Peyer's patch (tissue), 4 donors: ENCODE measurements at places on chromosomes 11 and 22. TPM values are rescaled to one million over a fixed set of nuclear protein-coding genes. Genes with fewer than 3 reads are reported as not detected.

The CBLIF gene
- not detected for total RNA-seq

GRCh38 chr11:69216647-69217051 lies 60.9 kb downstream of the SMIM38 start:
- H3K27me3 ChIP-seq = no peaks in the 10 kb centered on the region
- DNase-seq = peak; percentile 30
- no peaks in the 10 kb centered on the region for H3K36me3 ChIP-seq
- no peak overlapping the region for H3K27ac ChIP-seq

- no peak overlapping the region for H3K4me3 ChIP-seq
- no peak overlapping the region for H3K27ac ChIP-seq
- no peaks in the 10 kb centered on the region for H3K36me3 ChIP-seq
- DNase-seq = no peak
- H3K27me3 ChIP-seq = no peaks in the 10 kb centered on the region
- no peaks in the 10 kb centered on the region for H3K4me1 ChIP-seq
Measured at GRCh38 chr22:43833286-43834240, 21.5 kb upstream of the EFCAB6 start.

The MMP1 gene
- 1.4 TPM for total RNA-seq

The BDNF gene
- 1.3 TPM for total RNA-seq

The CSF2RB gene
- 0.88 TPM for total RNA-seq

The LRRN4CL gene
- 5.4 TPM for total RNA-seq

DNA sequence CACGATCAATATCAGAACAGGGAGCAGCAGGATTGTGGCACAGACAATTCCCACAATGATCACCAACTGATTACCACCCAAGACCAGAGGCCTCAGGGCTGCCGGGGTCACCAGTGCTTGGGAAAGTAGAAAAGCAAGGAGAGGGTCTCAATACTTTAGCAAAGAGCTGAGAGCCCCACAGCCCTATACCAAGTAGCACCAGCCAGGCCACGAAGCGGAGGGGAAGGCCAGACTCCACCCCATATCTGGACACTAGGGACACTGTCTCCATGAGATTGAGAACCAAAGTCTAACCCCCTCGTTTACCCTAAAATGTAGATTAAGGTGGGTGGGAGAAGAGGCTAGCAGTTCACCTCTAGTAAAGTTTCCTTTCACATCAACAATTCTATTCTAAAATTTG lies 24.1 kb upstream of the SCN2B start:
- H3K27ac ChIP-seq = no peak overlapping the region
- no peak for DNase-seq
- no peaks in the 10 kb centered on the region for H3K27me3 ChIP-seq
- H3K36me3 ChIP-seq = no peaks in the 10 kb centered on the region
- no peak overlapping the region for H3K4me3 ChIP-seq

GRCh38 chr11:70713988-70714665 lies 315.8 kb downstream of the CTTN start:
- H3K36me3 ChIP-seq = no peaks in the 10 kb centered on the region
- no peak overlapping the region for H3K4me3 ChIP-seq
- no peak for DNase-seq
- H3K27ac ChIP-seq = no peak overlapping the region

The POTEH gene
- total RNA-seq = not detected

The TSPAN32 gene
- total RNA-seq = not detected

The MS4A18 gene
- total RNA-seq = not detected

DNA sequence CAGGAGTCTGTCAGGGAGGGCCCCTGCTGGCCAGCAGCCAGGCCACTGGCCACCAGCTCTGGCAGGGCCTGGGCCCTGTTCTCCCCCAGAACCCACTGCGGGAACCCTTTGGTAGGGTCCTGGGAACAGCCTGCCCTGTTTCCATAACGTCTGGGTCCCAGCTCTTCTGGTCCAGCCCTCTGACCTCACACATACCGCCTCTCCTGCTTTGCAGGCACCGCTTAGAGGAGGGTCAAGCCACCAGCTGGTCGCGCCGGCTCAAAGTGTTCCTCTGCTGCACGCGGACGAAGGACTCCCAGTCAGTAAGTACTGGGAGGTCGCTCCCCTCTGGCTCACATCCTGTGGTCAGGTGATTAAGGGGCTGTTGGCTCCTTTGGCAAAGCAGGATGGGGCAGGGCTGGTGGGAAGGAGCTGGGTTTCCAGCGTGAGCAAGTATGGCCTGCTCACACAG lies 26.6 kb upstream of the MYRF start:
- H3K27me3 ChIP-seq = no peaks in the 10 kb centered on the region
- DNase-seq = no peak
- H3K4me1 ChIP-seq = no peaks in the 10 kb centered on the region
- H3K4me3 ChIP-seq = no peak overlapping the region

DNA sequence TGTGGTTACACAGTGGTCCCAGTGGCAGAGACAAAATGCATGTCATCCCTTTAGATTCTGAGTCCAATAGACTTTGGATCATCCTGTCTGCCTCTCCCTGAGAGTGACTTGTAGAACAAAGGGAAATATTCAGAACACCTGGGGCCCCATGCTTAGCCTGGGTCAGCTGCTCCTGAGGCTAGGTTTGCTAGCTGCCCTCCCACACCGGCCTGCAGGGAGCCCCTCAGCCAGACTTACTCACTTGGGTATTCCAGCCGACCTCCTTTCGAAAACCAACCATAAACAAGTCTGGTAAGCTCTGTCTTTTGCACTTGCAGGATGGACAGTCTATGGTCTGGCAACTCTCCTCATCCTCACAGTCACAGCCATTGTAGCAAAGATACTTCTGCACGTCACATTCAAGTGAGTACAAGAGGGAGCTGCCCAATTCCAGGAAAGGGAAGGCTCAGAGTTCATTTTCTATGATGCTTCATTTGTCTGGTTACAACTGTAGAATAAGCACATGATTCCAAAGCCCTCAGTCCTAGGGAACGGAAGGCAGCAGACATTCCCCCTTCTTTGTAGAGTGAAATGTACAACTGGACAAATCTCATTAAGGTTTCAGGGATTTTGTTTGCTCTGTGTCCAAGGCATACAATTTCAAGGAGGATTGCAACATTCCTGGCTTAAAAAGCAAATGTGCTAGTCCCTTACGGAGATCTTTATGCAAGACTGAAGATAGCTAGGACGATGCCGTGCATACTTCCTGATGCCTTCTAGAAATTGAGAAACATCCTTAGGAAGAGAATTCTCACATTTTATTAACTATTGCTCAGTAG lies 65.5 kb upstream of the EMID1 start:
- H3K4me1 ChIP-seq = no peaks in the 10 kb centered on the region
- no peaks in the 10 kb centered on the region for H3K27me3 ChIP-seq
- no peak overlapping the region for H3K27ac ChIP-seq
- H3K36me3 ChIP-seq = no peaks in the 10 kb centered on the region
- no peak overlapping the region for H3K4me3 ChIP-seq

DNA sequence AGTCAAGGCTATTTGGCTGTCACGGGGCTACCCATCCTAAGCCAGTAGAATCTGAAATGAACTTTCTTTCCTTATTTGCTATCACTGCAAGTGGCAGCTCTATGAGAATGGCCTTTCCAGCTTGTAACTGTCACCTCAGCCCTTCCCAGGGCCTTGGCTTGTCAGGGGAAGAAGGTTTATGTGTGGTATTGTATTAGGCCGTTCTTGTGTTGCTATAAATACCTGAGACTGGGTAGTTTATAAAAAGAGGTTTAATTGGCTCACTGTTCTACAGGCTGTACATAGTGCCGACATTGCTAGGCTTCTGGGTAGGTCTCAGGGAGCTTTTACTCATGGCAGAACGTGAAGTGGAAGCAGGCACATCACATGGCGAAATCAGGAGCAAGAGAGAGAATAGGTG lies 26.8 kb upstream of the E2F8 start:
- no peak for DNase-seq
- no peak overlapping the region for H3K27ac ChIP-seq
- H3K4me1 ChIP-seq = no peaks in the 10 kb centered on the region
- no peak overlapping the region for H3K4me3 ChIP-seq
- H3K36me3 ChIP-seq = no peaks in the 10 kb centered on the region
- no peaks in the 10 kb centered on the region for H3K27me3 ChIP-seq

DNA sequence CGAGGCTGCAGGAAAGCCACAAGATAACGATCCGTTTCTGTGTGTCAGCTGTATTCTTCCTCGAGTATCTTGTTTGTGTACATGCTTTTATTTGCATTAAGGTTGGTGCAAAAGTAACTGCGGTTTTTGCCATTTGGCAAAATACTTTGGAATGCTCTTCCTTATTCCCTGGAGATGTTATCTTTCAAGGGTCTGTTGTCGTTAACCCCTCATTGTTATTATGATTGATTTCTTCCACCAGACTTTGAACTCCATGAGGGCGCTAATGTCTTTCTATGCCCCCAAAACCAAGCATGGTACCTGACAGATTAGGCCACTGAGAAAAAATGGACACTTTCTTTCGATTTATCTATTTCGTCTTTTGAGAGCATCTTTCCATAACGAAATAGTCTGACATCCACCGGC lies 563 bp upstream of the PSMA1 start:
- no peak for DNase-seq
- no peaks in the 10 kb centered on the region for H3K27me3 ChIP-seq
- H3K4me1 ChIP-seq = peaks cover 10% of the 10 kb centered on the region
- H3K4me3 ChIP-seq = peak overlapping the region; percentile 68
